ENCODE measurements at places on chromosomes 16 and 17.

DNA sequence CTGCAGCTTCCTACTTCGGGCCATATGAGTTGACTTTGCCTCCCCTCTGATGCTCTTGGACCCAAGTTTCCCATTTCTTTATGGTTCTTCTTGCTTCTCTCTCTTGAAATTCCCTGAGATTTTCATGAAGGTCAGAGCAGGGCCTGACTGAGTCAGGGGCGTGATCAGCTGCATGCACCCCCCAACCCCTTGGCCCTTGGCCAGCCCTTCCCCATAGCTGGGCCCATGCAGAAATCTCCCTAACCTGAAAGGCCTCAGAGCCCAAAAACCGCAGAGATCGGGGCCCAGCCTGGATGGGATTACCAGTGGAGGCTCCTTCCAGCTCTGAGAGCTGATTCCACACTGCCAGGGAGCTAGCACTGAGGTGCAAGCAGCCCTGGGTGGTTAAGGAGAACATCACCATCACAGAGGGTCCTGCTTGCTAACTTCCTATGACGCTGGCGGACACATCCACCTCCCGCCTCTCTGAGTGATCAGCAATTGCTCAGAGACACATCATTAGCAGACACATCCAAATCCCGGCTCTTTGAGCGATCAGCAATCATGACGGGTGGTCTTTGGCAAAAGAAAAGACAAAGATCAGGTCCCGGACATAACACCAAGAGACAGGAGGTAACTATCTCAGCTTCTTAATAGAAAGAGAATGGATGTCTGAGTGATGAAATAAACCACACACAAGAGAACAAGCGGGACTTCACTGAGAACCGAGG is 161.5 kb downstream of the C16orf78 start:
- DNase-seq, result no peak

DNA sequence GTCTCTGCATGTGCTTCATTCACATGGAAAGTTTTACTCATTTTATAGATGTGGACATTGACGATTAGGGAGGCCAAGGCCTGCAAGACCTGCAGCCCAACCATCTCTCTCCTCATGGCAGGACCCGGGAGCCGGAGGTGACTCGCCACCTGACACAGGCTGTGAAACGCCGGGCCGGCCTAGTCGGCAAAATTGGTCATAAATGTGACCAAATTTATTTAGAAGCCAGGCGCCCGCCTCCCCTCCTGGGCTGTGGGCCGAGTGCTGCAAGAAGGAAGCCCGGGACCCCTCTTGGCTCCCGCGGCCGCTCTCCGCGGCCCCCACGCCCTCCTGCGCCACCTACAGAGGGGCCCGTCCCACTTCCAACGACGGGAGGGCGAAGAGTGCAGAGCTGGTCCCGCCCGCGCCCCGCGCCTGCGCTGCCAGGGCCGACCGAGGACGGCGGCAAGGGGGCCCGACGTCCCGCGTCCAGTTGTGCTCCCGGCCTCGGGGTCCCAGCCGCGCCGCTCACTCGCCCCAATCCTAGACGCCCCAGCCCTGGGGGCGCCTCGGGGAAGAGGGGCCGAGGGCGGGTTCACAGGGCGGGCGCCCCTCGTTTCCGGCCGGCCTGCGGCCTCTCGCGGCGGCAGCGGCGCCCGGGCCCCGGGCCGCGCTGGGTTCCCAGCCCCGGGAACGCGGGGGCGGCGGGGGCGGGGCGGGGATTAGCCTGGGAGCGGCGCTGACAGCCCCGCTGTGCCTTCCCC is 47.5 kb downstream of the WNT3 start:
- no peak for DNase-seq

DNA sequence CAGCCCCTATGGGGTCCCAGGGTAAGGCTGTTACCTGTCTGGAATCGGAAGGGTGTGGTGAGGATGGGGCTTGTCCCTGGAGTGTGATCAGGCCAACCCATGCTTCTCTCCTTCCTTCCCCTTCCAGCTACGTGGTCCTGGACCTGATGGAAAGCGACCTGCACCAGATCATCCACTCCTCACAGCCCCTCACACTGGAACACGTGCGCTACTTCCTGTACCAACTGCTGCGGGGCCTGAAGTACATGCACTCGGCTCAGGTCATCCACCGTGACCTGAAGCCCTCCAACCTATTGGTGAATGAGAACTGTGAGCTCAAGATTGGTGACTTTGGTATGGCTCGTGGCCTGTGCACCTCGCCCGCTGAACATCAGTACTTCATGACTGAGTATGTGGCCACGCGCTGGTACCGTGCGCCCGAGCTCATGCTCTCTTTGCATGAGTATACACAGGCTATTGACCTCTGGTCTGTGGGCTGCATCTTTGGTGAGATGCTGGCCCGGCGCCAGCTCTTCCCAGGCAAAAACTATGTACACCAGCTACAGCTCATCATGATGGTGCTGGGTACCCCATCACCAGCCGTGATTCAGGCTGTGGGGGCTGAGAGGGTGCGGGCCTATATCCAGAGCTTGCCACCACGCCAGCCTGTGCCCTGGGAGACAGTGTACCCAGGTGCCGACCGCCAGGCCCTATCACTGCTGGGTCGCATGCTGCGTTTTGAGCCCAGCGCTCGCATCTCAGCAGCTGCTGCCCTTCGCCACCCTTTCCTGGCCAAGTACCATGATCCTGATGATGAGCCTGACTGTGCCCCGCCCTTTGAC is 2.4 kb downstream of the MAPK7 start:
- no peak for DNase-seq

- DNase-seq, result no peak
Measured at GRCh38 chr17:64615028-64615677, 47.0 kb downstream of the SMURF2 start.

DNA sequence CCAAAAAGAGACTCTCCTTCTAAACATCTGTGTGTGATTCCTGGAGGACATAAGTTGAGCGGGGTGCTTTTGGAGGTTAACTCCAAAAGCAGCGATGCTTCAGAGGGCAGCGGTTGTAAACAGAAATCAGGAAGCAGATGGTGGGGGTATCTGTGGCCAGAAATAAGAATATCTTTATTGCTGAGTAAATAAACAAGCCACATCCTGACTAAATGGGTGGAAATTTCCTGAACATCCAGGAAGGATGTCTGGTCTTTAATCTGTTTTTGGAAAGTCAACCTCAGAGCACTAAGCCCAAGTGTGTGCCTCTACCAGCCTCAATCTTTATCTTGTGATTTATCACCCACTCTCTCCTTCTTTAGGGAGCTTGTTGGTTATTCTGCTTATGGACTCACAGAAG is 123.3 kb downstream of the CDH13 start:
- DNase-seq, result no peak

DNA sequence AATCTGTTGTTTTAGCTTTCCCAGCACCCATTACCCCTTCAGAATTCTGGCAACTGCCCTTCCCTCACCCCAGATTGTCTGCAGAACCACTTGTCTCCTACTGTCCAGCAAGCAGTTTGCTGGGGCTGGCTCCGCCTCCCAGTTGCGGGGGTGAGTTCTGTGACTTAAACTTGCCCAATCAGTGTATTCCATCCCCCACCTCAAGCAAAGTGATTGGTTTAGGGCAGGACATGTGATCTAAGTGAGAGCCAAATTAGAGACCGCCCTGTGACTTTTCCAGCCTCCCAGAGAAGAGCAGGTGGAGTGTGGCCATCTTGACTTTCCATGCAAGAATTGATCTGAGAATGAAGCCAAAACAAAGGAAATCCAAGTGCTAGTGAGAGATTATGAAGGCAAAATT is 22.7 kb upstream of the SRCIN1 start:
- peak; percentile 33 for DNase-seq

DNA sequence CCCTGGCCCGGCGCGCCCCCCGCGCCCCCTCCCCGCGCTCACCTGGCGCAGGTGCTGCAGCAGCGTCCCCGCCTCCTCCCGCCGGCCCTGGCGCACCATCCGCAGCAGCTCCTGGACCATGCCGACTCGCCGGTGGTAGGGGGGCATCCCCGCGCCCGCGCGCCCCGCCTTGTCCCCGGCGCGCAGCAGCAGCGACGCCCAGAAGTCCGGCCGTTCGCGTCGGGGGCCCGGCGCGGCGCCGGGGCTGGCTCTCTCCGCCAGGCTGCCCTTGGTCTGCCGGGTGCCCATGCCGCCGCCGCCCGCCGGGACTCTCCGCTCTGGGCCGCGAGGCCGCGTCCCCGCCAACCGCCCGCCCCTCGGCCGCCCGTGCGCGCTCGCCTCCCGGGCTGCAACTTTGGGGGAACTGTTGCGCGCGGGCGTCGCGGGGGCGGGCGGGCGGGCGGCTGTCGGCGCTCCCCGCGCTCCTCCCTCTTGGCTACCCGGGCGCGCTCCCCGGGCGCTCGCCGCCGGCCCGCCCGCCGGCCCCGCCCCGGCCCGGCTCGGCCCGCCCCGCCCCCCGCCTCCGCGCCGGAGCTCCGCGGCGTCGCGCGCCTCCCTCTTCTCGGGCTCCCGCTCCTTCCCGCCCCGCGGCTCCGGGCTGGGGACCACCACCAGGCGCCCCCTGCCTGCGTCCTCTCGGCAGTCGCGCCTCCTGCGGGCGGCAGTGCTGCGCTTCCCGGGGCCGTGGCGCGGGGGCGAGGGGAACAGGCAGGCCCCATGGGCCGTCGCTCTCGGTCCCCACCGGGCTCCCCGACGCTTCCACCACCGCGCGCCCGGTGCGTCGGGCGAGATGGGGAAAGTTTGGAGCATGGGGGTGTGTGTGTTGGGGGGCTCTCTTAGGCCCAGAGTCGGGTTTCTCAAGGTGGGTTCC is at the start of gene LRRC75A:
Gene LRRC75A, minus strand, starts transcription at position 491 of the 910 bp plus-strand sequence. Its CDS starts 203 bp downstream, at position 288.
- peak; percentile 53 for DNase-seq

GRCh38 chr17:63381101-63381729 is 64.9 kb downstream of the CYB561 start:
- no peak for DNase-seq

DNA sequence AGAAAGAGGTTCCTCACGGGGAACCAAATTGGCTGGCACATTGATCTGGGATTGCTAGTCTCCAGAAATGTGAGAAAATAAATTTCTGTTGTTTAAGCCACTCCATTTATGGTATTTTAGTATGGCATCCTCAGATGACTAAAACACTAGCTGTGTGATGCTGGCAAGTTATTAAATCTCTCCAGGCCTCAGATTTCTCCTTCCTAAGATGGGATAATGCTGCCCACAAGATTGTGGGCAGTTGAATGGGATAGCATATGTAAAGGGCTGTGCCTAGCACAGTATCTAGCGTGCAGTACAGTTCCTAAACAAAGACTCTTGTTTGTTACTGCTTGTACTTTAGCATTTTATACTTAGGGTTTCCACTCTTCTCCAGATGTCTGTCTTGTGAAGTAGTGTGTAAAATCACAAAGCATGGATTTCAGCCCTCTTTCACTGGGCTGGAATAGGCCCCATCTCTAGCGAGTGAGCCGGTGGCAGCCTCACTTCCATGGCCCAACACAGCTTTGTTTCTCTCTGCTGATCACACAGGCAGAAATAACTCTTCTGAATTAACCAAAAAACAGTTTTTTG is 38.2 kb upstream of the PHAF1 start:
- no peak for DNase-seq

GRCh38 chr17:53662608-53663007 is 160.1 kb upstream of the KIF2B start:
- DNase-seq, result no peak

DNA sequence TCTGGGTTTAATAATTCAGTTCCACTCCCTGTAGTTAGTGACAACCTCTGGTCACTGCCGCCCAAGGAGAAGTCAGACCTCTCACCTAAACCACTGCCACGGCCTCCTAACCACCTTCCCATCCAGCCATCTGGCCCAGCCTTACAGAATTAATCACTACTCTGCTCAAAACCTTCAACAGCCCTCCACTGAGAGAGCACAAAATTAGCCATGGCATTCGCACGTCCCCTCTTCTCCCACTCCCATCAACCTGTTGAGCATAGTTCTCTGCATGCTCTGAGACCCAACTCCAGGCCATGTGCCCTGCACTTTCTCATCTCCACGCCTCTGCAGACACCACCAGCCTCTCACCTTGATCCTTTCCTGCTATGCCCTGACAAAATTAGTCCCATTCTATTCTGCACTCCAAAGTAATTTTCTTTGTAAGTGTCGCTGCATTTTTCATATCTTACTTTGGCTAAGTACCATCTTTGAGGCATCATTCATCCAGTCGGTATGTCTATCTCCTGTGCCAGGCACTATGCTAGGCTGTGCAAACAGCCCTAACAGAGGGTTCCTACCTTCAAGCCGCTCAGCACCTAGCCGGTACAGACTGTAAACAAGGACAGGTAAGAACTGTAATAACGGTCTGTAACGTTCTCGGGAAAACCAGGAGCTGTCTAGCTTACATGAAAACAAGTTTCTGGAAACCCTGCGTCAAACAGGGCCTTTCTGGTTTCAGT is 963 bp downstream of the COPRS start:
- no peak for DNase-seq
